ENCODE measurements at places on chromosomes 1 and 21.
A peak's percentile ranks its signal among the peaks of the same experiment; 100 is the strongest.

GRCh38 chr1:47548637-47549036 lies 110.8 kb downstream of the FOXD2 start:
- DNase-seq: no peak

- DNase-seq: no peak
Measured at GRCh38 chr21:40681164-40681859, 165.6 kb downstream of the DSCAM start.

DNA sequence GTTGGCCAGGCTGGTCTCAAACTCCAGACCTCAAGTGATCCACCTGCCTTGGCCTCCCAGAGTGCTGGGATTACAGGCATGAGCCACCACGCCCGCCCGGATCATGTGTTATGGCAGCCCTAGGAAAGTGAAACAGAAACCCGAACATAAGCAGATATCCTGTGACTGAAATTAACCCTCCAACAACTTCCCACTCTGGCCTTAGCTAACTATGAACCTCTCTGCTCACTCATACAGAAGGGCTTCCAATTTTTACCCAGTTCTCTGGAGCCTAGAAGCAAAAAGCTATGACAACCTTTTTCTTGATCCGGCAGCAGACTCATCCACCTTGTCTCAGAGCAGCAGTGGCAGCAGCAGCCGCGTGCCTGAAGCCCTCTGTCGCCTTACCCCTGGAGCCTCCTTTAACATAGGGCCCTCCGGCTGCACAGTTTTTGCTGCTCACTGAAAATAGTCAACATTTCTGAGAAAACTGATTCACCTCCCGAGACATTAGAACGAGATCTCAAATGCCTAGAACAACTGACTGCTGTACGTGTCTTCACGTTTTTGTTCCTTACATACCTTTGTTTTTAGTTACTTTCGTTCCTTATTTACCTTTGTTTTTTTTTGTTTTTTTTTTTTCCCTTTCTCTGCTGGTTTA lies 9.3 kb downstream of the CBR1 start:
- no peak for DNase-seq

GRCh38 chr1:162856260-162856659 lies 4.7 kb downstream of the CCDC190 start:
- DNase-seq: no peak

- no peak for DNase-seq
Measured at GRCh38 chr1:32991386-32991785, 26.8 kb upstream of the RNF19B start.

- peak; percentile 69 for DNase-seq
Measured at GRCh38 chr1:16082283-16083038, 9.0 kb upstream of the FAM131C start.
